AG04450 (cell line): ENCODE measurements at places on chromosomes 11 and 22. TPM values are rescaled to one million over a fixed set of nuclear protein-coding genes. Genes with fewer than 3 reads are reported as not detected.

RASGRP2 gene
- 0.16 and 0.43 TPM in 2 replicates for polyA plus RNA-seq

FOLR3 gene
- polyA plus RNA-seq = 0.24 and 0.25 TPM in 2 replicates

OR52E8 gene
- not detected in 2 replicates for polyA plus RNA-seq

SUSD2 gene
- 0.63 and 1.1 TPM in 2 replicates for polyA plus RNA-seq

KIRREL3 gene
- 2.3 and 2.8 TPM in 2 replicates for polyA plus RNA-seq

MRPL16 gene
- polyA plus RNA-seq = 65.0 and 72.3 TPM in 2 replicates

HORMAD2 gene
- not detected in 2 replicates for polyA plus RNA-seq

TSPAN18 gene
- polyA plus RNA-seq = 0.98 and 1.2 TPM in 2 replicates

TRIM49 gene
- polyA plus RNA-seq = not detected in 2 replicates

MS4A3 gene
- not detected in 2 replicates for polyA plus RNA-seq

TMPRSS5 gene
- polyA plus RNA-seq = 0.04 TPM in 1 of 2 replicates, not detected in the other

SMTNL1 gene
- polyA plus RNA-seq = not detected in 2 replicates

CLTCL1 gene
- 6.6 and 8.0 TPM in 2 replicates for polyA plus RNA-seq
